ENCODE measurements at places on chromosomes 2 and 18.

- DNase-seq = no peak
Observed at GRCh38 chr2:190864375-190864774, 16.2 kb upstream of the GLS start.

- no peak for DNase-seq
Observed at GRCh38 chr18:47680488-47680887, 250.0 kb downstream of the SMAD2 start.

DNA sequence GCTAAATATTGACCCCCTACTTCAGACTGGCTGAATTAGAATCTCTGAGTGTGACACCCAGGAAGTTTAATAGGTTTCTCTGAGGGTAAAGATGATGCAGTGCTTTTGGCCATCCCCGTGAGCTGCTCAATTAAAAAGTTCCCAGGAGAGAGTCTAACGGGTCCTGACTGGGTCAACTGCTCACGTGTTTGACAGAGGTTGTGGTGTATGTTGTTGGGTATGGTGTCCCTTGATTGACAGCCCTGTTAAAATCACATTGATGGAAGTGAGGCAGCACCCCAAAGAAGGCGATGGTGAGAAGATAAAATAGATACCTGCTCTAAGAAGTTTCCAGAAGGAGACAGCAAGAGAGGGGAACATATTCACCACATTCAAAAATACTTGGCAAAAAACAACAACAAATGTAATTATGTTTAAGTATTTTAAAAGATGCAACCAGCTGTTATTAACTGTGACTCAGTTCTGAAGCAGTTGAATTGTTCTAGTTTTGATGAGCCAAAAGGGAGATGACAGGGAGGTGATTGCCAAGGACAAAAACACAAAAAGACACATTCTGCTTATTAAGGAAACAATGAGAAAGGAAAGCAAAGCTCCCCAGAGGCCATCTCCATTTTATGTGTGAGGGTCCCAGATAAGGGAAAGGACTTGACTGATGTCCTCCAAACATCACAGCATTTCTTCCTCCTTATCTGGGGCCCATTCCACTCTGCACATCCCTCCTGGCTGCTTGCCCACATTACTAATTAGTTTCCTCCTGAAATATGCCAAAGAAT, 11.5 kb upstream of the GMCL1 start:
- DNase-seq = no peak

- DNase-seq = no peak
Observed at GRCh38 chr2:199130501-199130900, 327.2 kb downstream of the SATB2 start.

DNA sequence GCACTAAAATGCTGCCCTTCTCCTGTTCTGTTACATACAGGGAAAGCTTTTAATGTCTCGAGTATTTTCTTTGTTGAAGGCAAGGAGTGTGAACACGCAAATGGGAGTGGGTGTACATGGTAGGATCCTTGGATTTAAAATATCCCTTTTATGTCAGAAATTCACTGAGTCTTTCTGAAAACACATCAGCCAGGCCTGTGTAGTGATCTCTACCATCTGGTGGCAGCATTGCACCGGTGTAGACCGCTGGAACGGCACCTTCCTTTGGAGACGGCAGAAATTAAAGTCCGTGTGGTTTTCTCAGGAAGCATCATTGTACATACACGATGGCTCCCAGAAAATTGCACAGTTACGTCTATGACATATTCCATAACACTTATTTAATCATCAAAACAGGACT, 515.8 kb downstream of the GALR1 start:
- peak; percentile 17 for DNase-seq

- no peak for DNase-seq
Observed at GRCh38 chr2:21890716-21891115, 766.9 kb downstream of the TDRD15 start.

- no peak for DNase-seq
Observed at GRCh38 chr2:170148161-170148560, 29.8 kb upstream of the MYO3B start.

DNA sequence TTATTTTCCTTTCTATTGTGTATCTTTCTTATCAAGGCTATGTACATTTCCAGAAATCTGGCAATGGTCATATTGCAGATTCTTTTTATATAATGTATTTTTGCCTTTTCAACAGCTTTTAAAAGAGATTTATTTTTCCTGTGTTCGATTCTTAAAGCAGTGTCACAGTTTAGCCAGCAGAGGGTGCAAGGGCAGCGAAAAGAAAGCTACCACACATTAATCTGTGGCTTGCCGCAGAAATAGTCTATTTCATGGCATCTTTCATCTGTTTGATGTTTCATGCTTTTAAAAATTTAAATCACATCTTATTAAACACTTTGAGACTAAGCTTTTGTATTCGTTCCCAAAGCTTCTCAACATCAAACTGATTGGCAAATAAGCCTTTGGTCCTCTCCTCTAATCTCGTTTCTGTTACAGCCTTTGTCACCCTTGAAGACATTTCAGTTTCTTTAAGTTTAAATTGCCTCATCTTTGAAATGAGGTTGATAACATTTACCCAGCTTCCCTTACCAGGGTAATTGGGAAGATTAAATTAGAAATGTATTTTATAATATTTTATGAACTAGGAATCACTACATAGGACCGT, 73.3 kb downstream of the PIK3C3 start:
- no peak for DNase-seq

All from NCI-H2029 treated with DMSO at 0.1 percent for 48 hours (cell line).